ENCODE measurements at places on chromosomes 12 and 14.

DNA sequence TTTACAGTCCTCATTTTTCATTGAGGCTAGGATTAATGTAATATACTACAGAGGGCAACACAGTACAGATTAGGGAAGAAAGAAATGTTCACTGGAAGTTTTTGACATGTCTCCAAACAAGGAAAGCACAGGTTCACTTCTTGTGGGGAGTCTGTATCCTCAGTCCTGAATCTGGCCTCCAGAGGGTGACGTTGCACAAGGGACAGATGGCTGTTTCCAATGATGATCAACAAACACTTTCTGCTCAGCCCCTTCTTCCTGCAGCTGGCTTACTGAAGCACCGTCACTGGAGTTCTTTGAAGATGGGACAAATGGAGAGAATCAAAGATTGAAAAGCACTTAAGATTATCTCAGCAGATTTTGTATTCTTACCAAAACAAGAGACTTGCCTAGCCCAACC, 123.3 kb upstream of the OR4E1 start:
- no peak for DNase-seq

GRCh38 chr12:34292736-34293625, 270.7 kb downstream of the ALG10 start:
- DNase-seq, result peak; percentile 59

GRCh38 chr14:99597911-99598600, 6.0 kb downstream of the CCDC85C start:
- no peak for DNase-seq

- no peak for DNase-seq
These were observed 630.5 kb upstream of the USP15 start for GRCh38 chr12:61629702-61630101.

DNA sequence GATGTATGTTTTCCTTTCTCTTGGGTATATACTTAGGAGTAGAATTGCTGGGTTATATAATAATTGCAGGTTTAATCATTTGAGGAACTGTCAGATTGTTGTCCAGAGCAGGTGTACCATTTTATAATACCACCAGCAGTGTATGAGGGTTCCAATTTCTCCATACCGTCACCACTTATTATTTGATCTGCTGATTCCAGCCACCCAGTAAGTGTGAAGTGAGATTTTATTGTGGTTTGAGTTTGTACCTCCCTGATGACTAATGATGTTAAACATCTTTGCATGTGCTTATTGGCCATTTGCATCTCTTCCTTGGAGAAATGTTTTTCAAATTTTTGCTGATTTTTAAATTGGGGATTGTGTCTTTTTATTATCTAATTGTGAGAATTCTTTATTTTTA, 15.1 kb downstream of the NCKAP5L start:
- DNase-seq, result no peak

GRCh38 chr14:59633486-59633885, 56.9 kb upstream of the CCDC175 start:
- DNase-seq, result peak; percentile 73

DNA sequence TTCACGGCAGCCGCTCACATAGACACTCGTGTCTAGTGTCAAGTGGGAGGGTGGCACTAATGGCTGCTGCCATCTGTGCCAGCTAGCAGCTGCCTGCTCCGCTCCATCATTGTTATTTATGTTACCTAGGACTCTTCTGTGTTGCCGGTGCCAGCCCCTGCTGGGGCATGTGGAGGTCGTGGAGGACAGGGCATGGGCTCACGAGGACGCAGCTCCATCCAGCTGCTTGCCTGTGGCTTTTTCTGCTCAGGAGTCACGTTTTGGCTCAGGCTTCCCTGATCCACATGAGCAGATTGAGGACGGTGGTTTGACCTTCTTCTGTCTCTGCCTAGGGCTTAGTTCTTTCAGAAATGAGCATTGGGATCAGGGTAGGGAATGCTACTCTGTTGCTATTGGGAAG, 31.2 kb downstream of the TPCN1 start:
- no peak for DNase-seq

Data from OCI-M1 (cell line).